ENCODE measurements at places on chromosomes 4 and X.
A peak's percentile ranks its signal among the peaks of the same experiment; 100 is the strongest.

- no peak for DNase-seq
These were observed at the start of gene TASL for GRCh38 chrX:30577362-30577991. TSS of gene TASL (minus strand) at chrX:30577766. CDS start at chrX:30560355, 17,411 bp downstream.

DNA sequence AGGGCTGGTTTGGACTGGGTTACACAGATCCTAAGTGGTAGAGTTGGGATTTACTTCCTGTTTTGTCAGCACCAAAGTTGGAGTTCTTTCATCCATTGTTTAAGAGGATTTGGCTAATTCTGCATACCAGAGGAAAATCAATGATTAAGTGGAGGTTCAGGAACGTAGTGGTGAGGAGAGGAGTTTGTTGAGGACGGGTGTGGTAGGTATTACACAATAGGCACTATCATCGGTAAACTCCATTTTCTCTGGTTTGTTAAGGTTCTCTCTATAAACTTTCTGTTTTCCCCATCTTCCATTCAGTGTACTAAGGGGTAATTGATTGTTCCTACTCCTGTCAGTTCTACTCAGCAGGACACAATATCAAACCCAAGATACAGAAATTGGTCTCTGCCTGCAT is 107.5 kb upstream of the VCX2 start:
- DNase-seq, result no peak

DNA sequence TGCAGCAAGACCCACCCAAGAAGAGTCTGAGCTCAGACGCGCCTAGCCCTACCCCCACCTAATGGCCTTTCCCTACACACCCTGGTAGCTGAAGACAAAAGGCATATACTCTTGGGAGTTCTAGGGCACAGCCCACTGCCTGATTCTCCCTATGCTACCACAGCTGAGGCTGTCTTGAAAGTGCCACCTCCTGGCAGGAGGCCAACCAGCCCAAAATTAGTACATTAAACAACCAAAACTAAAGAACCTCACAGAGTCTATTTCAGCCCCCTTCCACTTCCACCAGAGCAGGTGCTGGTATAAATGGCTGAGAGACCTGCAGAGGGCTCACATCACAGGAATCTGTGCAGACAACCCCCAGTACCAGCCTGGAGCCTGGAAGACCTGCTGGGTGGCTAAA is 119.1 kb downstream of the HMGN5 start:
- no peak for DNase-seq

DNA sequence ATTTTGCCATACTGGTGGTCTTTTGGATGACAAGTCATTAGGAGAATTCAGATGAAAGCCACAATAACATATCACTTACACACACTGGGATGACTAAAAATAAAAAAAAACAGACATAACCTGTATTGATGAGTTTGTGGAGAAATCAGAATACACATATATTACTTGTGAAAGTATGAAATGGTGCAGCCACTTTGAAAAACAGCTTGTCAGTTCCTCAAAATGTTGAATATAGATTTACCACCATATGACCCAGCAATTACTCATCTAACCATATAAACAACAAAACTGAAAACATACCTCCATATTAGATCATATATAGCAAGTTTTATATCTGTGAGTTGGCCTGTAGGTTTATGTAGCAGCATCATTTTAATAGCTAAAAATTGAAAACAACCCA is 608.7 kb downstream of the TLL1 start:
- DNase-seq, result no peak

DNA sequence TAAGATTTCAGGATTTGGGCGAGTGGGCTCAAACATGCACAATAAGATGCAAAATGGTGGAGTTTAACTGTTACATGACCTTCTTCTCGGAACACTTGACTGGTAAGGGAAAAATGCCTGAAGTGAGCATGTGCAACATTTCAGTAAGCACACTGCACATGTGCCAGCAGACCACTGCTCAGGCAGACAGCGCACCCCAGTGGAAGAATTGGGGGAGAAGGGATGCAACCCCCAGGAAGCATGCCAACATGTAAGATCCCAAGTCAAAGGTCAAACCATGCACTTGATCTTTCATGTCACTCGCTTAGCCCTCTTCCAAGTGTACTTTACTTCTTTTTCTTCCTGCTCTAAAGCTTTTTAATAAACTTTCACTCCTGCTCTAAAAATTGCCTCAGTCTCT is 256.3 kb downstream of the CENPC start:
- no peak for DNase-seq

- DNase-seq, result no peak
These were observed 67.9 kb upstream of the PUDP start for GRCh38 chrX:7215842-7216241.

DNA sequence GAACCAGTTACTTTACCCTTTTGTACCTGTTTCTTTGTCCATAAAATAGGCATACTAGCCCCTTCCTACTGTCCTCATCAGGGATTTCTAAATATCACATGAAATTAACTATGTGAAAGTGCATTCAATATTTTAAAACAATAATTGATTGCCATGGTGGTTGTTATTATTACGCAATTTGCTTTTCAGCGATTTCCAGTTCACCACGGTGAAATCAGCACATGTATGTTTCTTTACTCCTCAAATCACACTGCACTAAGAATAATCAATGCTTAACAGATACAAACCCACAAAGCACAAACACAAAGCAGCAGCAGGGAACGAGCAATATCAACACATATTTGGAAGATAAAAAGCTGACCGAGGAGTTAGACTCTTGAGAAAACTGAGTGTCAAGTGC is 371.3 kb upstream of the NOCT start:
- no peak for DNase-seq

- DNase-seq, result no peak
These were observed 281.3 kb downstream of the PTTG2 start for GRCh38 chr4:38241541-38241940.

DNA sequence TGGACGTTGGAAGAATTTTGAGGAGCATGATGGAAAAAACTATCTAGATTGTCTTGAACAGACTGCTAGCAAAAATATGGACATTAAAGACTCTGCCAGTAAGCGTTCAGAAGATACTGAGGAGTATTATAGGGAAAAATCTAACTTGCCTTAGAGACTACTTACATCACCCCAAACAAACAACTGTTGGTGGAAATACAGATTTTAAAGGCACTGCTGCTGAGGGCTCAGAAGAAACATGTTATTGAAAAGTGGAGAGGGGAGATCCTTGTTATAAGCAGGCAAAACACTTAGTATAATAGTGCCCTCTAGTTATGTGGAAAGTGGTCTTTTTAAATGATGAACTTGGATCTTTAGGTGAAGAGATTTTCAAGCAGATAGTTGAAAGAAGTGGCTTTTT is 29.2 kb downstream of the MAD2L1 start:
- DNase-seq, result no peak

- DNase-seq, result no peak
These were observed 15.6 kb downstream of the SRPX2 start for GRCh38 chrX:100659431-100660137.

DNA sequence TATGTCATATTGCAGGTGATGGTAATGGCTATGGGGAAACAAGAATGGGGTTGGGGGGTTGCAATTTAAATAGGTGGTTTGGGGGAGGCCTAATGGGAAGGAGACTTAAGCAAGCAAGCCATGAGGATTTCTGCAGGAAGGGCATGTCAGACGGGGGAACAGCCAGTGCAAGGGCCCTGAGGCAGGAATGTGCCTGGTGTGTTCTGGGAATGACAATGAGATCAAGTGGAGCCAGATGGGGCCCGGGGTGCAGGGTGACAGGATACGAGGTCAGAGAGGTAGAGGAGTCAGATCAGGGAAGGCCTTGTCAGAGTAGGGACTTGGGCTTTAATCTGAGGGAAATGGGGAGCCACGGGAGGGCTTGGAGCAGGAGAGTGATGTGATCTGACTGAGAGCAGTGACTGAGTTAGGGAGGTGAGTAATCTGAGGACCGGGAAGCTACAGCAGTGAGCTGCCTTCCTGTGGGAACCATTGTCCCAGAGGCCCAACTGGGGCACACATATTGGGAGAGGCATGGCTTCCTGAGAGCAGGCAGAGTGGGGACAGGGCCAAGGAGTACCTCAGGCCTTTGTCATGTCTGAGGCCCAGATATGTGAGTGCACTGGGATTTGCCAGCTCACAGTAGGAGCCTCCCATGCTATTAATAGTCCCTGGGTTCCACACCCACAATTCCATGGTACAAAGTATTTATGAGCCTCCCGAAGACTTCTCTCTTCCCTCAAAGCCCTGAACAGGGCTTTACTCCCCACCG is 139.8 kb downstream of the BCOR start:
- DNase-seq, result no peak

GRCh38 chr4:24179201-24179840 is 289.5 kb upstream of the PPARGC1A start:
- no peak for DNase-seq

DNA sequence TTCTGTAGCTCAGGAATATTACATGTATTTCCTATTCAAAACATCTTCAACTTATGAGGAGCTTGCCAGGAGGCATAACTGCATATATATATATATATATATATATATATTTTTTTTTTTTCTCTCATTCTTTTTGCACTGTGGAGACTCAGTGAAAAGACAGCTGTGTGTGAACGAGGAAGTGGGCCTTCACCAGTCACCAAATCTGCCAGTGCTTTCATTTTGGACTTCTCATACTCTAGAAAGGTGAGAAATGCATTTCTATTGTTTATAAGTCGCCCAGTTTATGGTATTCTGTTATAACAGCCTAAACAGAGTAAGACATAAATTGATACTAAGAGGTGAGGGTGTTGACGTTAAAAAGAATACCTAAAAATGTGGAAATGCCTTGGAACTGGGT is 710.6 kb downstream of the TRAM1L1 start:
- DNase-seq, result no peak

GRCh38 chr4:144316869-144317268 is 176.4 kb upstream of the GYPA start:
- no peak for DNase-seq

DNA sequence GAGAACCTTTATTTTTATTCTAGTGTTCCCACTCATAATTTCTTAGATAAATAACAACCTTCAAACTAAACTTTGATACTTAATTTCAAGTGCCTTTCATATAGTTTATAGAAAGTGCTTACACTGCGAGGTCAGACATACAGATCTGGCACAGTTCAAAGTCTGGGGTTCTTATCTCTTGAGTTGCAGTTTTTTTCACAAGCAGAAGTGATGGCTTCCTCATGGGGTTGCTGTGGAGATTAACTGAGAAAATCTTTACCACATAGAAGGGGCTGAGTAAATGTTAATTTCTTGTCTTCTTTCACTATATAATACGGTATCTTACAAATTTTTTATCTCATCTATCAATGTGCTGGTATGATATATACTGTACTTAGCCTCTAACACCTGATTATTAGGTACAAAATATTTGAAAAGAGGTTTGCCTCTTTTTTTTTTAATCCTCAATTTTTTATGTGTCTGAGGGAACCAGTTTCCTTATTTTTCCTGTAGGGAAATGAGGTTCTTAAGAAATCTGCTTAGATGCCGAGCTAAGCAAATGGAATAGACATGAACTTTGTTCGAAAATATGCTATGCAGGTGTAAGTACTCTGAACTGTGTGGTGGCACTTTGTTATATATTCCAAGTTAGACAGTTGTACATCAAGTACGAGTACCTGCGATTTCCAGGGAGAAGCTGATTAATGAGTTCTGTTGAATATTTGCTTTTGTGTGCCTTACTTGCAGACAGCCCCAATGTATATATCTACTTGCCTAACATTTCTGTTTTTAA is 3.3 kb downstream of the ING2 start:
- DNase-seq, result no peak

GRCh38 chr4:13530823-13531624 is 13.3 kb downstream of the NKX3-2 start:
- no peak for DNase-seq

GRCh38 chr4:87005690-87006425 is 71.0 kb downstream of the AFF1 start:
- no peak for DNase-seq

DNA sequence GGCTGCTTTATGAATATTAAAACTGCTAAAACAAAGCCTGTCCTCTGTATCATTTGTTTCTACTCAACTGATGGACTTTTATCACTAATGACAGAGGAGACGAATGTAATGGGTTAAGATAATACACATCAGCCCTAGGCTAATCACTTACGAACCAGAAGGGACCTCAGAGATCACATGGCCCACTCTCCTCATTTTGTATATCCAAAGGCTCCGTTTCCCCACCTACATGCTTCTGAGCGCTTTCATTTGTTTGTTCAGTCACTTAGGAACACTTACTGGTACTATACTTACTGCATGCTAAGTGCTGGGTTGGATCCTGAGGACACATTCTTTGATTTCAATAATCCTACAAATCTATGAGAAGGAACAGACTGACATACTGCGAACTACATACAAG is 169.3 kb downstream of the CEP135 start:
- DNase-seq, result no peak

- no peak for DNase-seq
These were observed 13.7 kb upstream of the XAGE2 start for GRCh38 chrX:52355108-52355507.

DNA sequence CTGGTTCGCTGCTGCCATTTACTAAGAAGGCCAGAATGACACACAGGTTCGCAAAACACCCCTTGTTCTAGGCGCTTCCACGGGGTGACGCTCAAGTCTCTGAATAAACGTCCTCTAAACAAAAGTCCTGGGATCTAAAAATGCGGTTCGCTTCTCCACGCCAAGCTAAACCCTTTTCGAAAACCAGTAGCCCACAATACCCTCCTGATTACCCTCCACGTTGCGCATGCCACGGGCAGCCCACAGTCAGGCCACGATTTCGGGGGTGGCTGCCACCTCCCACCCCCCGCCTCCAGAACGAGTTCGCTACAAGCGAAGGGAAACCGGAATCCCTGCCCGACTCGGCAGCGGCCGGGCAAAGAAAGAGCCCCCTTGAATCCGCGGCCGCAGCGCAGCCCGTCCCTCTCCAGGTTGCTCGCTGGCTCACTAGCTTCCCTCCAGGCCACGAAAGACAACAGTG is 423 bp downstream of the RPL39 start:
- no peak for DNase-seq

DNA sequence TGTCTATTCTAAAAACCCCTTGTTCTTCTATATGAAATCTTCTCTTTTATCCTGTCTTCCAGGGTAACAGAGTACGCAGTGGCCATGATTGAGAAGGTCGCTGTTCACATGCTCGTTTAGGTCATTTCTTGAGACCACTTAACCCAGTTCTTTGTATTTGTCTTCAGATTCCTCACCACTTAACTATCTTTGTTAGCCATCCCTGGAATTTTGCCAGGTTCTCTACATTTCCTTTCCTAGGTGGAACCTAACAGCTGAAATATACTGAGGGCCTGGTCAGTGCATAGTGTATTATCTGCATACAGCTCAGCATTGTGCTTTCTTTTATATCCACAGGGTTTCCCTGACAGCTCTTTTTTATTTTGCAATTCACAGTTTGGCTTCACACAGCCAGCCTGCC is 148.9 kb upstream of the GALNT7 start:
- DNase-seq, result no peak

DNA sequence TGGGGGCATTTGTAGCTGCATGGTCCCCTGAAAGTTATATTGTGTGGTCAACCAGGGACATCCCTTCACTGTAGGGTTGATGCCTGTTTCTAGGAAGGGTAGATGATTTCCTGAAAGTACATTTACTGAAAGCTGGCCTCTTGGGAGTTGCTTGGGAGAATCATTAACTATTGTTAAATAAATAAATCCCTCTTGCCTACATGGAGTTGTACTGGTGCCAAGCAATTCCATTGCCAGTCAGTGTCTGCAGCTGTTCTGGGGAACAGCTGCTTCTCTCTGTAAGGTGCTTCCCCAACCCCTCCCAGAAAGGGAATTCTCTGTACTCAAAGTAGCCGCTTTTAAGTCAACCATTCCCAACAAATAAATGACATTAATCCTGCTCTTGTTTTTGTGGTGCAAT is 51.1 kb downstream of the C4orf51 start:
- DNase-seq, result peak; percentile 70
